ENCODE measurements at places on chromosomes 2 and 18.
A peak's percentile ranks its signal among the peaks of the same experiment; 100 is the strongest.

DNA sequence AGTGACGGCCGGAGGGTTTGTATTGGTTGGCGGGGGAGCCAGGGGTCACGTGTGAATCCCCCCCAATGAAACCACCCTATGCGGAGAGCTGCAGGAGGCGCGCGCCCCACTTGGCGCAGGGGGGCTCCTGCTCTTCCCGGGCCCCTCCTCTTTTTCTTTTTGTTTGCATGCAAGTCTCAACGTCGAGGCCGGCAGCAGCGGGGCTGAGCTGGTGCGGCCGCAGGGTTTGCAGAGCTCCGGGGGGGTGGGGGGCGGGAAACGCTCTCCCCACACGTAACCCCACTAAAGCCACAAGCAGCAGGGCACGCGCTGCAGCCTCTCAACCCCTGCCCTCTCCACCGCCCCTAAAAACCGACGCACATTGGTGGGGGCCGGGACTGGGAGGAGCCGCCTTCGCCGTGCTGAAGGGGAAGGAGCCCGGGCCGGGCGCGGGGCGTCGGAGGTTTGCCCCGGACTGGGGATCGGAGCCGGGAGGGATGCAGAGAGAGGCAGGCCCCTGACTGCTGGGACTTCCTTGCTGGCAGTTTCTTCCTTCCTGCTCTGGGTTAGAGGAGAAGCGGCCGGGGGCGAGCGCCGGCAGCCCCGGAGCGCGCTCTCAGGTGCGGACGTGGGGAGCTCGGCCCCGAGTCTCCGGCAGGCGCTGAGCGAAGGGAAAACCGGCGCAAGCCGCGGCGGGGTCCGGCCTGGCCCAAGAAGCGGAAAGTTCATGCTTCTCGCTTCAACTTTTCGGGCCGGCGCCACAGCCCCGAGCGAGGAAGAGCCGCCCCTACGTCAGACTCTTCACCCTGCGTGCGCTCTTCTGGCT is 864 bp downstream of the LBH start:
- DNase-seq, result peak; percentile 69

- no peak for DNase-seq
Measured at GRCh38 chr2:5442736-5443135, 249.4 kb upstream of the SOX11 start.

- no peak for DNase-seq
Measured at GRCh38 chr2:99651930-99652670, 162.3 kb upstream of the REV1 start.

DNA sequence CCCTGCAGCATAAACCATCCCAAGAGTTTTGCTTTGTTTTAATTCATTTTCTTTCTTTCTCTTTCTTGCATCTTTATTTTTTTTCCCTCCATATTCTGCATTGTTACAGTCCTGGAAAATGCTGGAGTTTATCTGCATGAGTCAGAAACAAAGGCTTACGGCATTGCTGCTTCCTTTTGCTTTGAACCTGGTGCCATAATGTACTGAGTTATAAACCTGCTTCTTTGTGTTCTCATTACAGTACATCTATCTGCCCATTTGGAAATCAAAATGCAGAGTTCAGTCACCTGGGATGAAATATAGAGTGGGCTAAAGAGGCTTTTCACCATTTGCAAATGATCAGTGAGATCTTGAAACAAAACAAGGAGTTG is 1009.2 kb upstream of the FANCL start:
- no peak for DNase-seq

DNA sequence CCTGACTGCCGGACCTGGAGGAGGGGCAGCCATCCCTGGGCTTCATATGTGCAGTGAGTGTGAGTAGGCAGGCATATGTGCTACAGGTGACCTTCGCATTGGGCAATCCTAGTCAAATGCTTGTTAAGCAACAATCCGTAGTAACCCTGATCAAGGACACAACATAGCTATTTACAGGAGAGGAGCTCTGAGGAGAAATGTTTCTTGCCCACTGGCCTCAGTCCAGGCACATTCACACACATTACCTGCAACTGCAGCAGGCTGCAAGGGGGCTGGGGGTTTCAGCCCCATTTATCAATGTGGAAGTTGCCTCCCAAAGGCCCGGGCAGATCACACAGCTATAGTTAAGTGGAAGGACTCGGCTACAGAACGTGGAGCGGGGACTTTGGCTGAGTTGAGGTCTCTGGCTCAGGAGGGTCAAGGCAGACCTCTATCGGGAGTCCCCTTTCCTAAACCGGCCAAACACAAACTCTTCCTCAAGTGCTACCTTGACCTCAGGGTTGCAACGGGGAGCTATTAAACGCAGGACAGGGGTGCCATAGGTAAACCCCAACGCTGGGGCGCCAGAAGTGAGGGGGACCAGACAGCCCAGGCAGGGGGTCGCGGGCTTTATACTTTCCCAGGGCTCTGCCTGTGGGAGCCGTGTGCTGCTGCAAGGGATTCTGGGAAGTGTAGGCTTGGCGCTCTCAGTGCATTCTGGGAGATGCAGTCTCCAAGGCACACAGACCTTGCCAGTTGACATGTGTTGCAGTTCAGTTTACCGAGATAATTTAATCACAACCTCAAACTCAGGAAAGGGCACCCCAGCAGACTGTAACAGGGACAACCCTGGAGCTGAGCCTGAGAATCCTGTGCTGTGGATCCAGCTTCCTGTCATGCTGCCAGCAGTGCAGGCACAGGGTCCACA is 9.4 kb downstream of the KHK start:
- no peak for DNase-seq

DNA sequence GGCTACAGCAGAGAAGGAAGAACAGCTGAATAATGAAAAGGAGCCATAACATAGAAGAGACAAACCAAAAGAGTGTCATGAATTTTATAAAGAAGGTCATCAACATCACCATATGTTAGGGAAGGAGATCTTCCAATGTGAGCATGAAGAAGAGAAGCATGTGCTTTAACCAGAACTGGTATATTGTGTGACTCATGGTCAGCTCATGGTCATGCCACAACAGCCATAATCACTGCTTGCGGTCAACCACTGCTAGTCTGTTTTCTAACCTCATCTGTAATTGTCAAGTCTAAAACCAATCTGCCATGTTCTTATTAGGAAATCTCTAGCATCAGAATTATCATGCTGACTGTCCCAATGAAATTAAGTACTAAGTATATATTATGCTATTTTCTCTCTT is 204.1 kb upstream of the VRK2 start:
- DNase-seq, result no peak

DNA sequence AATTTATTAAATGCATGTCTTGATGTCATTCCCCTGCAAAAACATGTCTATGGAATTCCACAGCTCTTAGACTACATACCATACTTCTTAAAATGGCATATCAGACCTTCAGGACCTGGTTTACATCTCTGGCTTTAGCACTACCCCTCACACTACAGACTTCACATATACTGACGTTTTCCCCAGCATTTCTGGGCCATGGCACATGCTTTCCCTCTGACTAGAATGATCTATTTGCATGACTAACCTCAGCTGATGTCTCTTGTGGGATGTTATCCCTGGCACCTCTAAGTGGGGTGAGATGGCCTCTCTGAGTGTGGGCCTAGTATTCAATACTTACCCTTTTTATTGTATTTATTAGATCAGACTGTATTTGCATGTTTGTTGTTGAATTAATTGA is 381.6 kb downstream of the ERBB4 start:
- DNase-seq, result no peak

DNA sequence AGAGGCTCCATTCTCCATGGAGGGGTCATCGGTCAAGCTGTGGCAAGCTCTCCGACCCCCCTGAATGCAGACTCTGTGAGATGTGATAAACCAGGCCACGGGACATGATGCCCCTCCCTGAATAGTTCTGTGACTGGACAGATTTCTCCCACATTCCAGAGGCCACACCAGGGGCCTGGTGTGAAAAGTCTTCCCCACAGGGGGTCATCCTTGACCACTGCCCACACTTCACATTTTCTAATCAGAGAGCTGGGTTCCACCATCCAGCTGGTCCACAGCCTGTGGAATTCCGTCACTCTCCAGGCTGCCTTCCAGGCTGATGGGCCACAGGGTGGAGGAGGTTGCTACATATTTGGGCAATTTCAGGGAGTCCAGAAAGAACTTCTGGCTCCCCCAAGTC is 51.3 kb upstream of the CYRIA start:
- DNase-seq, result no peak

DNA sequence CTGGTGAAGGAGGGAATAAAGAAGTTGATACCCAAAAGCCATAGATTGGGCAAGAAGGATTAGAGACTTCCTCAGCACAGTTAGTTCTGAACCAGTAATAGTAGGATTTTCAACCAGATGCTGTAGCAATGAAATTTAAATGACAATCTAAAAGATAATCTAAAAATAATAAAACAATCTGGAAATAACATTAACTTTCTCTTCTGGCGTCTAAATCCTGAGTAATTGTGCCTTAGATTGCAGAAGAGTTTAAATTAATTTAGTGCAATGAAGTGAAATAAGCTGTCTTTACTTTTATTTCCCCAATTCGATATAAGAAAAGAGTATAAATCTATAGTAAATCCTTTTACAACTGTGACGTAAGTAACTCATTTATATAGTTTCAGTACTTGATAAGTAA is 186.8 kb upstream of the DOK6 start:
- no peak for DNase-seq
